Stromal cell of bone marrow (primary cell): ENCODE measurements at places on chromosomes 3 and 15.

DNA sequence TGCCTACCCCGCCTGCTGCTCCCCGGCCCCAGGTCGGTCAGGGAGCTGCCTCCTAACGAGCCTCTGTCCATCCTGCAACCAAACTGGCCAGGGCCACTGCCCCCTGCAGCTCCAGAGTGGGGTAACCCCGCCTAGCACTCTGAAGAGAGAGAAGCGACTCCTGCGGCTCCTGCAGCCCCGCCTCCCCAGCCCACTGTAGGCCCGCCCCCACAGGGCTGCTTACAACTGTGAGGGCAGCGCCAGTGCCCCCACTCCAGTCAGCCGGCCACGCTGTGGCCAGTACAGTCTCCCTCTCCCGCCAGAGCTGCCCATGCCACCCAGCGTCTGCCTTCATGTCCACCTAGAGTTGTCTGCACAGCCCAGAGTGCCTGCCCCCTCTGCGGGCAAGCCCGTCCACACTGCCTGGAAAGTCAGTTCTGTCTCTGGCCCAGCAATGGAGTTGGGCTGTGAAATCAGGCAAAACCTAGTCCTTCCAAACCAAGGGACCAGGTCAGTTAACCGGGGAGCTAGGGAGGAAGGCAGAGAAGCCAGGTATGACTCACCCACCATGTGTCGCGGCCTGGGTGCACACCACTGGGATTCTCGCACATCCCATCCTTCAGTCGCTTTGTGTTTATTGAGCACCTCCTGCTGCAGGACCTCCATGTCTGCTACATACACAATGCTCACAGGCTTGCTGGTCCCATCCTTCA, 2.4 kb downstream of the UCN2 start:
- DNase-seq: peak; percentile 34

- no peak for DNase-seq
Observed at GRCh38 chr15:33398555-33398954, 87.8 kb downstream of the RYR3 start.

DNA sequence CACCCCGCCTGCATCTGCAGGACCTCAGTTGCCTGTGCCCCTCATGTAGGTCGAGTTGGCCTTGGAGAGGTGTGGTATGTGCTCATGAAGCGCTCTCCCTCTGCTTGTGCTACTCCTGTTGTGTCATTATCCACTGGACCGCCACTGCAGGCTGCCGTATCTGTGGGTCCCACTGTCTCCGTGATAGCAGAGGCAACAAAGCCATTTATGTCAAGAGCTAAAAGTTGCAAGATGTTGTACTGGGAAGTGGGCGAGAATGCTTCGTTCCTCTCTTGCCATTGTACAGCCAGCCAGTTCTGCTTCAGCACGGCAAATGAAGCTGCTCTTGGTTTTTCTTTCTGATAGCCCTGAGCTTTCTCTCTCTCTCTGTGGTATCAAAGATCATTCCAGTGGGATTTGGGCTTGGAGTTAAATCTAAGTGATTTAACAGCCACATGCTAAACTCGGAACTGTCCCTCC, 89.0 kb downstream of the TMEM212 start:
- no peak for DNase-seq

GRCh38 chr3:135419155-135419554, 546.4 kb upstream of the PPP2R3A start:
- DNase-seq: no peak

- DNase-seq: no peak
Observed at GRCh38 chr3:39147711-39148434, 5.5 kb downstream of the CSRNP1 start.

- no peak for DNase-seq
Observed at GRCh38 chr15:78338781-78339180, 1.4 kb upstream of the CRABP1 start.

DNA sequence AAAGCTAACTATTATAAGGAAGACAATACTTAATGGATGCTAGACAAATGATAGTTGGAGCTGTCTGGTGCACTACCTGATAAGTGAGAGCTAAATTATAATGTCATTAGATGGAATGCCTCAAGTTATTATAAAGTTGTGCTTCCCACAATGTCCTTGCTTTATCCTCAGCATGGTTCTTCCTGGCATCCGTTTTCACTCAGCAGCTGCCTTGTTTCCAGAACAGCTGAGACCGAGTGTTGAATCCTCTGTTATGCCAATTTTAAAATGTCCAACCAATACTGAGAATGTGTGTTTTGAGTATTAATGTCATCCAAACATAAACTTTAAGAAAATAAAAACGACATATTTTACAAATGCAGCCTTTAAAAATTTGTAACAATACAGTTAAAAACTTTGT, 286.7 kb upstream of the SOX2 start:
- DNase-seq: no peak

- DNase-seq: no peak
Observed at GRCh38 chr3:23886311-23886710, 30.5 kb downstream of the NKIRAS1 start.

- DNase-seq: no peak
Observed at GRCh38 chr3:150747886-150748683, 14.9 kb downstream of the SIAH2 start.

DNA sequence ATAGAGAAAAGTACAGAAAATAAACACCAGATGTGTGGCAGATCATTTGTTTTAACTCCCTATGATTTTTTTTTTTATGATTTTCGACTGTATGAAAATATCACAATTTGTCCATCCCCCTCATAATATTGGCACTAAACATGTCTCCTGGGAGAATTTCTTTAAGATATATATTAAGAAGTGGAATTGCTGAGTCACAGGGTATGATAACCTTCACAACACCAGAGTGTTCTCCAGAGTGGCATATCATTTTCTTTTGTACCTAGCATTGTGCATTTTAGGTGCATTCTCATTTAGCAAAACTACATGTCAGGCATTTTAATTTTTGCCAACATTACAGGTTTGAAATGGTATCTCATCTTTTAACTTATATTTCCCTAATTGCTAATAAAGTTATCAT, 170.9 kb downstream of the FRMD5 start:
- DNase-seq: no peak

DNA sequence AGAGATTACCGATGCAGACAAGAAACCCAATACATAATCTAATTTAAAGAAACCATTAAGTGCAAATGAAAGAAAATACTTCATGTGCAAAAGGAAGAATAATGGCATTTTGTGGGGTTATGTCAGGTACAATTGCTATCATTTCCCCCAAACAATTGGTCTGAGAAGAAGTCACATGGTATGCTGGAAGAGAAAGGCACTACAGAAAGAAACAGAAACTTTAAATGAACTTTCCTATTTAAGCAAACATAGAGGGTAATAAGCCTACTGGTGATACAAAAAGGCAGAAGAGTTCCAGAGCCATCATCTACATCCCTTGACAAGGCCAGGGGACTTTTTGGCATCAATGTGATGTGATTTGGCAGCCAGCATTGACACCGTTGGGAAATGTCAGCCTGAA, 302.4 kb upstream of the WNT5A start:
- no peak for DNase-seq

DNA sequence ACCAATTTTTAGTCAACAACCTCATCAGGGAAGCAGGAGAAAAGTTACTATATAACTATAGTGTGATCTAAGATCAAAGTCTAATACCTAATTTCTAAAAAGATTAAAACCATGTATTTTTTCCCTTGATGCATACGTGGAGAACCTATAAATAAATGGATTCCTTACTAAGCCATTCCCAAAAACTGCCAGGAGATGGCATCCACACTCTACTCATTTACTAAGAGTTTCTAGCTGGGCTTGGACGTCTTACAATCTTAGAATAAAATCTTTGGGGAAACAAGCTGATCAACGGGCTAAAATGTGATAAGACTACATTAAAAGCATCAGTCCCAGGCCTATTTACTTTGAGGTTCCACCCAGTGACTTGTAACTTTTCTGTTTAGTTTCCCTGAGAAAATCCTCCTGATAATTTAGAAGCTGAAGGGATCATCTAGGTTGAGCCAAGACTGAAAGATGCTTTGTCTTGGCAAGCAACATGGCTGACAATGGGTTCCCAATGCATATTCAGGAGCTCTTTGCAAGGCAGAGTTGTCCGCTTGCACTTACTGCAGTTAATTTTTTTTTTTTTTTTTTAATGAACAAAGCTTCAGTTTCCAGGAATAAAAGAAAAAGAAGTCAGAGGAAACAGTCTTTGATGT, 85.5 kb upstream of the FGF12 start:
- DNase-seq: peak; percentile 38

- no peak for DNase-seq
Observed at GRCh38 chr3:16940769-16941700, 56.3 kb downstream of the PLCL2 start.

GRCh38 chr3:141550926-141551665, 64.3 kb downstream of the RASA2 start:
- DNase-seq: no peak

- no peak for DNase-seq
Observed at GRCh38 chr3:138448631-138449030, 14.2 kb downstream of the ESYT3 start.

DNA sequence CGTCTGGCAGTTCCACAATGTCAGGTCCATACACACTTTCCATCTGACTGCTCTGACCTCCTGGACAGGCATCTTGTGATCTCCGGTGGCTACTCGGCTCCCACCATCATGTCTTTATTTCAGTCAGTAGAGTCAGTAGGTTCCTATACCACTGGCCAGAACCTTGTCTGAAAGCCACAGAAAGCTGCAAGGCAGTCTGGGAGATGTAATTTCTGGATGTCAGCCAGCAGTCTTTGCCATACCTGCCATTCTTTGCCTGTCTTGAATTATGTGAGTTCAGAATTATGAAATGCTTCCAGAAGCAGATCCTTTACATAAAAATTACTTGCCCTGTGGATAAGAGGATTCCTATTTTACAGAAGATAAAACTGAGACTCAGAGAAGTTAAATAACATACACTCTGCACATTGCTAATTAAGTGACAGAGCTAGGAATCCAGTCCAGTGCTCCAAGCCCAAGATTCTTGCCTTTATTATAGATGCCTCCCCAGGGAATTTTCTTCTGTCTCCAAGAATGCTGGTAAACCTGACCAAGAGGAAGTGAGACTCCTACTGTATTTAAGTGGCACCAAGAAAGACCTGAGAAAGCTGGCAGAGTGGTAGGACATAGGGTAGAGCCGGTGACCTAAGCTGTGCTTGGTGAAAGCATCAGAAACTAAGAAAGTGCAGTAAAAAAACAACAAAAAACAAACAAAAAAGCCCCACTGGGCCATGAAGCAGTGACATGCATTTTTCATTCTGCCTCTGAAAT, 75.6 kb downstream of the IQCH start:
- DNase-seq: no peak

DNA sequence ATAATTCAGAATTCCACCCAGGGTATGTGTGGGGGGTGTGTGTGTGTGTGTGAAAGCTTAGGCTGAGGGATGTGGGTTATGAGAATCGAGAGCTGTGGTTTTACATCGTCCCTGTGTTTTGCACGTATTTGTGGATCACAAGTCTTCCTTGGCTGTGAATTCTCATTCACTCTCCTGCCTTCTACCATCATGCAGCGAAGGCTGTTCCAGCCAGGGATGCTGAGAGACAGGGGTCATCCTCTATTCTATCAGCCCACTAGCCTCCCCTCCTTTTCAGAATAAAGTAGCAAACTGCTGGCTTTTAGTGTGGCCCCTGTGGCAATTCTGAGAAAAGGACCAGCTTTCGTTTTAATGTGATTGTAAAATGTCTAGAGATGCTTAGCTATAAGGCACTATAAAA, 460.6 kb upstream of the NR2F2 start:
- DNase-seq: no peak

GRCh38 chr3:146540236-146540635, 4.2 kb downstream of the PLSCR1 start:
- no peak for DNase-seq

DNA sequence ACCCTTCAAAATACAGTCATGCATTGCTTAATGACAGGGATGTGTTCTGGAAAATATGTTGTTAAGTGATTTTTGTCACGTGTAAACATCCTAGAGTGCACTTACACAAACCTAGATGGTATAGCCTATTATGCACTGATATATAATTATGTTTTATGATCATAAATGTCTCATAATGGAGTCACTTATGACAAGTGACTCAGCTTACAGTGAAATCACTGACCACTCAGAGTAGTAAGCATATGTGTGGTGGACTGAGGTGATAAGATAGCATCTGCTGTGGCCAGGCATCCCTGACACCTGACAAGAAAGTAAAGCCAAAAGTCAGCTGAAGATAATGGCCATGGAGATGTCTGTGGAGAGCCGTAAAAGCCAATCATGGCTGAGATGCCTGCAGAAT, 5.4 kb downstream of the ACAD11 start:
- DNase-seq: no peak

GRCh38 chr3:159645874-159646273, 342.8 kb upstream of the IL12A start:
- DNase-seq: peak; percentile 79

- DNase-seq: no peak
Observed at GRCh38 chr3:134711284-134711683, 60.5 kb upstream of the KY start.

DNA sequence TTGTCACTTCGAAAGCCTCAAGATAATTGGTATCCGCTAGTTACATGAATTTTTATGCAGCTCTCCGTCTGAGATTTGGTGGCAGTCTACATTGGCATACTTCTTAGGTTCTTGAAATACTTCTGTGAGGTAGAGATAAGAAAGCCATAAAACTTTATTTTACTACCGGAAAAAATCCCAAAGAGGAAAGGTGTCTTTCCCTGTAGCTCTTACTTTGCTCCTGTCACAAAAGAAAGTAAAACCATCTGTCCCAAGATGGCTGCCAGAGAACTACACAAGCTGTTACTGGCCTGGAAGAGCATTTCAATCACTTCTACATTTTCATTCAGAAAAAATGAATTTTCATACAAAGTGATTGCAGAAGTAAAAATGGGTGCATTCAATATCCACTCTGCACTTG, 214.8 kb upstream of the ST8SIA2 start:
- no peak for DNase-seq

DNA sequence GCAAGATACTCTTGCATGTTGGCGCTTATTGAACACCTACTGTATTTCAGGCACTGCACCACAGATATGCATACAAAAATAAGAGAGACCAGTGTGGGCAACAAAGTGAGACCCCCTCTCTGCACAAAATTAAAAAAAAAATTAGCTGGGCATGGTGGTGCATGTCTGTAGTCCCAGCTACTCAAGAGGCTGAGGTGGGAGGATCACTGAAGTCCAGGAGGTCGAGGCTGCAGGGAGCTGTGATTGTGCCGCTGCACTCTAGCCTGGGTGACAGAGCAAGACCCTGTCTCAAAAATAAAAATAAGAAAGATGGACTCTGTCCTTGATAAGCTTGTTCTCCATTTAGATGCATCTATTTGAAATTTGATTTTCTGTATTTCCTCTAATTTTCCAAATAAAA, 20.8 kb downstream of the FEM1B start:
- DNase-seq: no peak

- no peak for DNase-seq
Observed at GRCh38 chr15:68781217-68781616, 39.5 kb downstream of the ANP32A start.

- DNase-seq: no peak
Observed at GRCh38 chr15:98980899-98981228, 26.7 kb downstream of the PGPEP1L start.
